ENCODE measurements at places on chromosomes 1 and 21.
A peak's percentile ranks its signal among the peaks of the same experiment; 100 is the strongest.

GRCh38 chr1:16173447-16174260 lies 17.8 kb upstream of the EPHA2 start:
- no peak for DNase-seq

DNA sequence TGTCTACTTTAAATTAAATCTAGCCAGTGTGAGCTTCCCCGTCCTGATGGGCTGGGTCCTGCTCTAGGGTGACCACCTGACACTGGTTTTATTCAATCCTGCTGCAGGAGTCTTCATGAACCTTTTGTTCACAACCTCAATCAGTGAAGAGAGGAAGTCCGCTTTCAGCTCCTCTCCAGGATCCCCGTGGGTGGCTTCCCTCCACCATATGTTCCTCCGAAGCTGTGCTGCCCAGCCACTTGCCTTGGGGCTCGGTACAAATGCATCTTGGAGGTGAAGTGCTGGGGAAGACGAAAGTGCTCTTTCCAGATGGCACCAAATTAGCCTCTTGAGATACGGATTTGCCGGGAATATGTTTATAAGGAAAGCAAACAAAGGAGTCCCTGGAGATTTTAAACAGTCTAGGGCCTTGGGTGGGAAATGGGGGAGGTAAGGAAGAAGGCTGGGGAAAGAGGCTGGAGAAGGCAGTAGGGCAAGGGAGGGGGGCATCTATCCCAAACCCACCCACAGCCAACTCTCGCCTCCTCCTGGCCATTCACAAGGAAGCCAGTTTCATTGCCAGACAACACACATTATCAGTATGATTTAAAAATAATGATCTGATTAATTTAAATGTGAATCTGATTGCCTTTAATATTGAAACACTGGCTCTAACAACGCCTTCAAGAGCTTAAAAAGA lies 430.8 kb downstream of the DISC1 start:
- no peak for DNase-seq

- peak; percentile 35 for DNase-seq
Measured at GRCh38 chr1:201709564-201710295, 119.2 kb upstream of the IPO9 start.

DNA sequence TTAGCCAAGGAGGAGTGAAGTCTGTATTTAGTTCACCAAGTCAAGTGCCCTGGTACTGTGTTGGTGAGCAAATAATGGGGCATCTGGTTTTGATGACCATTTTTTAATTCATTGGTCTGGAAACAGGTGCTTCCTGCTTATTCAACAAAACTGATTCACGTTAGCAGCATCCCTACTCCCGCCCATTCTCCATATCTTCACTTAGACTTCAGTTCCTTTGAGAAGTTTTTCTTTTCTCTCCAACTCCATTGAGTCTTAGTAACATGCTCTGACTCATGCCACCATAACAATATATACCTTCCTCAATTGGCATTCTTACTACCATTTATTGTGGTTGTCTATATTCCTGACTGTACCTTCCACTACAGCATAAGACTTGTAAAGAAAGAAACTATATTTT lies 468.9 kb downstream of the DPYD start:
- no peak for DNase-seq

DNA sequence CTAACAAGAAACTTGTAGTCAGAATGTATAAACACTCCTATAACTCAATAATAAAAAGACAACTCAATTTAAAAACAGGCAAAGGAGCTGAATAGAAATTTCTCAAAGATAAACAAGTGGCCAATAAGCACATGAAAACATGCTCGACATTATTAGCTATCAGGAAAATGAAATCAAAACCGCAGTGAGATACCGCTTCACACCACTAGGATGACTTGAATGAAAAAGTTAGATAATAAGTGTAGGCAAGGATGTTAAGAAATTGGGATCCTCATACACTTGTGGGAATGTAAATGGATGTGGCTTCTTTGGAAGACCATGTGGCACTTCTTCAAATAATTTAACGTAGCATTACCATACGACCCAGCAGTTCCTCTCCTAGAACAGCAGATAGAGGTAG lies 8.9 kb downstream of the RALGPS2 start:
- DNase-seq = no peak

DNA sequence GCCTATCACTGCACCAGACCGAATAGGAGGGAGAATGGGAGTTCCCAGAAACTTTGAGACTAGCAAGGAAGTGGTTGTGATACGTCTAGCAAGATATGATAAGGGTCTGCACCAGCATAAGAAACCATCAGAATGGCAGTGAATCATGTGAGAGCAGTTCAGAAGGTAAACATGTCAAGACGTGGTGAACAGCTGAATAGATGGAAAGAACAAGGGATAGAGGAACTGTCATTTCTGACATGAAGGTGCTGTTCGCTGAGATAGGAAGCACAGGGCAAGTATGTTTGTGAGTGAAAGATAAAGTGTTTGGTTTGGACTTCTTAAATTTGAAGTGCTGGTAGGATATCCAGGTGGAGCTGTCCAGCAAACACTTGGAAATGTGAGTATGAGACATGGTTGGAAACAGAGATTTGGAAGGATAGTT lies 1.1 kb upstream of the AGO1 start:
- DNase-seq = no peak

- DNase-seq = no peak
Measured at GRCh38 chr1:214429951-214430770, 121.2 kb downstream of the PTPN14 start.

GRCh38 chr1:8879464-8879921 lies 1.0 kb upstream of the ENO1 start:
- DNase-seq = no peak

DNA sequence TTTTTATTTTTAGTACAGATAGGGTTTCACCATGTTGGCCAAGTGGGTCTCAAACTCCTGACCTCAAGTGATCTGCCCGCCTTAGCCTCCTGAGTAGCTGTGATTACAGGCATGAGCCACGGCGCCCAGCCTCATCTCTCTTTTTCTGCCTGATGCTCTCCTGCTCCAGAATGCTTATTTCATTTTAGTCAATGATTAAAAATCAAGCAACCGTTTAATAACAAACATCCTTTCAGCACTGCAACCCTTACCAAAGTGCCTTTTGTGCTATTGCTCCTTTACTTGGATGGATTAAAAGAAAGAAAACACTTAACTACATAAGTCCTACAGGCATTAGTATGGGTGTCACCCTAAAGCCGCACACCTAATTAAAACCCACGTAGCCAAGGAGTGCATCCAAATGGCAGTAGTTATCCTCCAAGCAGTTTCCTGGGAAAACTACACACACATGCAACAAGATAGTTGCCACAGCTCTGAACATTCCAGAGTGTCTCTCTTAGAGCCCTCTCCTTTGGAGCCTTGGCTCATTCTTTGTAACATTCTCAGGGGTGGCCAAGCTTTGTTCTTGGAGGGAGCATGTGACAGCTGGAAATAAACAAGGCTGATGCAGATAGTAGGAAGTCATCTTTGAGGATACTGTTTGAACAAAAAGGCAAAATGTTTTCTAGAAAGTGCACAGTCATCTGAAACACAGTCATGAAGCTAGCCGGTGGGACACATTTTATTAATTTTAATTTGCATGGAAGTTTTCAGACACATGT lies 51.2 kb downstream of the KCNJ15 start:
- DNase-seq = no peak

DNA sequence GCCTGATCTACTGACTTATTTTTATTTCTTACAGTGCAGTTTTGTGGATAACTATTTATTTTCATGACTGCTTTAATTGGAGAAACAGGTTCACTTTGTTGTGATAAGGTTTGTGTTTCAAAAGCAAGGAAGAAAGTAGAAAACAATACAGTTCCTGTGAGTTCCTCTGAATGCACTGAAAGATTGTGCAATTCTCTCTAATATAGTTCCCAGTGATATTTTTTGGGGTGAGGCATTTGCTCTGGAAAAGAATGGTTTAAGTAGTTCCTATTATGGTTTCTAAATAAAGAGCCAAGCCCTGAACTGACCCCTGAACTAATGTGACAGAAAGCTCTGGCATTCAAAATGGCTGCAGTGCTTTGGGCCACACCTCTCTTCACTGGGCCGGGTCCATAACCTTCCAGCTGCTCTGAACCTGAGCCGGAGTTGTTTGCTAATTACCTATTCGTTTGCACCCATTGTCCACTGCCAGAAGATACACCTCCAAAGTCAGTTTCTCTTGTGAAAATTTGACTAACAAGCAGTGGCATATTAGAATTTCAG lies 56.6 kb upstream of the VTCN1 start:
- no peak for DNase-seq

GRCh38 chr1:215488850-215489249 lies 78.3 kb upstream of the KCTD3 start:
- no peak for DNase-seq

DNA sequence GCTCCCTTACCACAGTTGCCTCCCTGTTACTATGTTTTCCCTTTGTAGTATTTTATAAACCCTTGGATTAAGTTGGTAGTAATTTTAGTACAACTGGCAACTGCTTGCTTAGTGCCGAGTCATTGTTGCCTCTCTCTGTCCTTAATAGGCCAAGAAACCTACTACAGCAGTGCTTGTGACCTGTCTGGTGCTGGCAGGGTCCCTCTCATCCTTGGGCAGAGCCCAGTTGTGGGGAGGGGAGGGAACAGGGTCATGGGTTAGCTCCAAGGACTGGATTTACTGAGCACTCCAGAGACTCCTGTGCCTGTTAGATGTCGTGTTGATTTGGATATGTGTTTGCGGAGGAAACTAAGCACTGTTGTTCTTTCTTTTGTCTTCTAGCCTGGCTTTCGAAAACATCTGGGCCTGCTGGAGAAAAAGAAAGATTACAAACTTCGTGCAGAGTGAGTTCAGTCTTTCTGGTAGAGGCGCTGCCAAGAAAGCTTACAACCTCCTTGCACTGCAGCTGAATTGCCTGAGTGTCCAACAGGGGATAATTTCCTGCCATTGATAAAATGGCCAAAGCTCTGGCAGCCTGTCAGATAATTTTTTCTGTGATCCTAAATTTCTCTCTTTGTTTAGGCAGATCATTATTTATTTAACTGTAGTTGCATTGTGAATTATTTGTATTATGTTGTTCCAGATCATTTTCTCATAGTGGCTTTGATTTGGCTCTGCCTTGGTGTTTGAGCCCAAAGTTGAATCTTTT lies 3.6 kb downstream of the UTP11 start:
- no peak for DNase-seq

DNA sequence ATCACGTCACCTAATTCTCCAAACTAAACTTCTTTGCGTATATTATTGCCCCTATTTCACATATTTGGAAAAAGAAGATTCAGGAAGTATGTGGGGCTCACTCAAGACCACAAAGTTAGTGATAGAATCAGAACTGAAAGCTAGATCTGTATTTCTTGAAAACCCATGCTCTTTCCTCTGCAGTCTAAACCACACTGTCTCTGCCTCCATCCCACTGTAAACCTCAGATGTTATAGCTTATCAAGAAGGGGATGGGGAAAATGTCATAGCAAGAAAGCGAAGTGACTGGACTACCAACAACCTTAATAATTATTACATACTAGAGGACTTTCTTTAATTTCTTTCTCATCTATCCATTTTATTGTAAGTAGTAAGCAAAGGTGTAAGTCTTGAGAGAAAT lies 257.7 kb upstream of the SGIP1 start:
- no peak for DNase-seq

GRCh38 chr1:242147096-242147976 lies 148.4 kb upstream of the MAP1LC3C start:
- DNase-seq = no peak

All from stimulated activated CD4-positive, alpha-beta T cell treated with anti-CD3 and anti-CD28 coated beads, Interleukin-4, amount 100 ng/mL, for 4 hours (primary cell).